Activated CD4-positive, alpha-beta T cell treated with anti-CD3 and anti-CD28 coated beads, Interleukin-2, amount 10 ng/mL, durations not matched to agents 7 days and 5 days (primary cell): ENCODE measurements at places on chromosomes 11 and 22. TPM values are rescaled to one million over a fixed set of nuclear protein-coding genes. Genes with fewer than 3 reads are reported as not detected.

Gene OR51B5
- not detected for total RNA-seq

Gene PRDM10
- 15.2 TPM for total RNA-seq

Gene GLYATL2
- total RNA-seq = not detected

Gene PRR33
- total RNA-seq = not detected

DNA sequence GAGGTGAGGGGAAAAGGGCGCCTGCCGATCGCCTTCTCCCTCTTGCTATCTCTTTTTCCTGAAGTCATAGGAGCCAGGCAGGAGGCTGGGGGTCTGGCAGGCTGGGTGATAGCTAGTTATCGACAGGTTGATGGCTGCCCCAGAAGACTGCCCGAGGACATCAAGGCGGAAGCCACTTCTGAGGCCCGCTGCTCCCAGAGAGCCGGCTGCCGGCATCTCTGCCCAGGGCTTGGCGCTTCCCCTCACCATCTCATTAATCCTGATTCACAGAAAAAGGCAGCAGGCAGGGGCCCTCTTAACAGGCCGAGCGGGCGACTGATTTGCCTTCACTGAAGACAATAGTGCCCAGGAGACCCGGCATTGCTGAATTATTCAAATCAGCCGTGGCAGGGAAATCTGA lies 124.2 kb downstream of the MIAT start:
- DNase-seq = no peak

GRCh38 chr11:20669820-20670684 lies 666 bp downstream of the NELL1 start:
- no peak for DNase-seq

DNA sequence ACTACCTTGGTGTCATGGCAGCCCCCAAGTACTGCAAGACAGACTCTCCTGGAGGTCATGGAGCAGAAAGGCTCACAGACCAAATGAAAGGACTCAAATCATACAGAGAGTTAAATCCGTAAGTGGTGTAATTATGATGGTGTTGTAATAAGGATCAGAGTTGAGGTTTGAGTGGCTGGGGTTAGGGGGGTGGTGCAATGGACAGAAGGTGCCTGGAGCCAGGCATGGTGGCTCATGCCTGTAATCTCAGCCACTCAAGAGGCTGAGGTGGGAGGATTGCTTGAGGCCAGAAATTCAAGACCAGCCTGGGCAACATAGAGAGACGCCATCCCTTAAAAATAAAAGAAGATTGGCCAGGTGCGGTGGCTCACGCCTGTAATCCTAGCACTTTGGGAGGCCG lies 18.7 kb downstream of the ART5 start:
- no peak for DNase-seq

DNA sequence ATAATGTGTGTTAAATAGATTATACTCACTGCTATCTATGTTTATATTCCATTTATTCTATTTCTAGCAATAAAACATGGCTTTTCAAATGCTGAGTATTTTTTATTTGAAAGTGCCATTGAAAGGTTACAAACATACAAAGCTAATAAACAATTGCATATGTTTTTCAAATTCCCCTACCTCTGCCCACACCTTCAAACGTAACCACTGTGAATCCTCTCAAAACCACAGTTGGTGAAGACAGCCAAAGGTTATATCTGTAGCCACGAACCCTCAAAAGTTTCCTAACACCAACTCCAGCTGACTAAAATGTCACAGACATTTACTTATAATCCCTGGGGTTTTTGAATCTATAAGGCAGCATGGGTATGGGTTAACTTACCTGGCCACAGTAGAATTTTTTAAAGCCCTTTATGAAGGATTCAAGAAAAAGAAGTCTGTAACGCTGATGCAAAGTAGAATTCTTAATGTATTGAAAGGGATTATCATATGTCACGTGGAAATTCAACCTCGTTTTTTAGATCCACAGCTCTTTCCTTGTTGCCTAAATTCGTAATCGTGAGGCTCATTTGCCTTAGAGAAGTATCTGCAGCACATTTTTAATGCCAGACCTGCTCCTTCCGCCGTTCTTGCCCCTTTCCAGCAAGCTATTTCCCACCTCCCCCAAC lies 122.5 kb upstream of the ZC3H12C start:
- DNase-seq = peak; percentile 38

GRCh38 chr22:25495285-25495684 lies 69.2 kb upstream of the GRK3 start:
- DNase-seq = no peak

DNA sequence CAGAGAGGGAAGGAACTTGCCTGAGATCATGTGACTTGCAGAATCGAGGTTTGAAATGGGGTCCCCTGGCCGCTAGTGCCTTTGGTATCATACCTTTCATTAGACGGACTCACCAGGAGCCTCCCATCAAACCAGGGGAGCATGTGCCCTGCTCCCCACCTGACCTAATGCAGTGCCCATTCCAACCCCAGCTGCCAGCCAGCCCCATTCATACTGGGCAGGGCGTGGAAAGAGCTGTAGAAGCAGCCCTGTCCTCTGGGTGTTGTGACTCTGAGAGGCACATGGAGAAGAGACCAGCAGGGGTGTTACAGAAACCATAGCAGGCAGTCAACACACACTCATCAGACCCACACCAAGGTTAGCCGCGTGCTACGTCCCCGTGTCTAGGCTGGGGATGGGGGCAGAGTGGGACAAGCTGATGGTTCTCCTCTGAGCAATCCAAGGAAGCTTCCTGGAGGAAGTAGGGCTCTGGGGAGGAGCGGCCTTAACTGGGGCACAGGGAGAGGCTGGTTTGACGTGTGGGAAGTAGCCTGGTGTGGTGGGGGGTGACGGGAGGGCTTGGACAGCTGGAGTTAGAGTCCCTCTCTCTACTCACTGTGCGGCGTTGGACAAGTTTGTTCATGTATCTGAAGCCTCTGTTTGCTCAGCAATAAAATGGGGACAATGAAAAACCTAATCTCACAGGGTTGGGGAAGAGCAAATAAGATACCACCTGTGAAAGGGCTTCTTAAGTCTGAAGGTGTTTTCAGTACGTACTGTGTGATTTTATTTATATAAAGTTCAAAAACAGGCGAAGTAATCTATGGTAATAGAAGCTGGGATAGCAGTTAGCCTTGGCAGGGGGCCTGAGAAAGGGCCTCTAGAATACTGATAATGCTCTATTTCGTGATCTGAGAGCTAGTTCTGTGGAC lies 14.0 kb downstream of the GRIK4 start:
- DNase-seq = no peak

DNA sequence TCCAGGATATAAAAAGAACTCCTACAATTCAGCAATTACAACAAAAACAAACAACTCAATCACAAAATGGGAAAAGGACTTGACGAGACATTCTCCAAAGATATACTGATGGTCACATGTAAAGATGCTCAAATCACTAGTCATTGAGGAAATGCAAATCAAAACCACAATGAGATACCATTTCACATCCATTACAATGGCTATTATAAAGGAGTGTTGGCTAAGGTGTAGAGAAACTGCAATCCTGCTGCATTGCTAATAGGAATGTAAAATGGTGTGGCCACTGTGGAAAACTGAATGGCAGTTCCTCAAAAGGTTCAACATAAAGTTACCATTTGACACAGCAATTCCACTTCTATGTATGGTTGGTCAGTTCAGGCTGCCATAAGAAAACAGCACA lies 11.8 kb upstream of the TBCEL start:
- DNase-seq = no peak

DNA sequence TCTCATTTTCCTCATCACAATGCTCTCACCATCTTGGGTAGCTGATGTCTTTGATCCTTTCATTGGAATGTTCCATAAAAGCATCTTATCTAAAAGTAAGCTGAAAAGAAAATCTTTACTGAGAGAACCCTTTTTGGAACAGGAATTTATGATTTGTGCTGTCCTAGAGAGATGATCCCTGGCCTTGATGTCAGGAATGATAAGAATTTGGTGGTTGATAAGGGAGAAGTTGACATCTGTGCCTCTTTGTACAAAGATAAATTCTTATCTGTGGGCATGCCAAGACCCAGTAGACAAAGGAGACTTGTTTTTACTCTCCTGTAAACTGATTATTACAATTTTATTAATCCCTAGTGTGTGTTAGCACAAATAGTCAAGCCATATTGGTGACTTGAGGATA lies 36.9 kb downstream of the NAALAD2 start:
- no peak for DNase-seq

DNA sequence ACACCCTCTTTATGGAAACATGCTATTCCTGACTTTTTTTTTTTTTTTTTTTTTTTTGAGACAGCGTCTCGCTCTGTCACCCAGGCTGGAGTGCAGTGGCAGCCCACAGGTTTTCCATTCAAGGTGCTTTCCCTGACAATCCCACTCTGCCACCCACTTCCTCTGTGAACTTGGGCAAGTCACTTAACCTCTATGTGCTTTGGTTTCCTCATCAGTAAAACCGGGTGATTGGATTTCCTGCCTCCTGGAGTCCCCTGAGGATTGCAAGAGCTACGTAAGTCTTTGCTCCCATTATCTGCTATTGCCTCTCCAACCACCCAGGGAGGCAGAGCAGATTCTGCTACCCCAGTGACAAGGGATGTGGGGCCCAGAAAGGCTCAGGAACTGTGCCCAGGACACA lies 54.1 kb downstream of the CELSR1 start:
- no peak for DNase-seq

- no peak for DNase-seq
These were observed 54.8 kb downstream of the LDLRAD3 start for GRCh38 chr11:35998634-35999033.

- DNase-seq = no peak
These were observed 72.3 kb downstream of the CABIN1 start for GRCh38 chr22:24083361-24083760.

GRCh38 chr11:94454301-94454700 lies 39.3 kb downstream of the MRE11 start:
- DNase-seq = no peak

DNA sequence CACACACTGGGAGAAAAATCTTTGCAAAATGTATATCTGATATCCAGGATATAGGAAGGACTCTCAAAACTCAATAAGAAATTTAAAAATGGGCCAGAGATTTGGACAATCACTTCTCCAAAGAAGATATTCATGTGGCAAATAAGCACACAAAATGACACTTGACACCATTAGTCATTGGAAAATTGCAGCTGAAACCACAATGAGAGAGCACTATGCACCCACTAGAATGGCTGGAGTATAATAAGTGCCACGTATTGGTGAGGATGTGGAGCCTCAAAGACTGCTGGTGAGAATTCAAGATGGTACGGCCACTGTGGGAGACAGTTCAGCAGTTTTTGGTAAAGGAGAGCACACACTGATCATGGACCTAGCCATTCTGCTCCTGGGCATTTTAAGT lies 12.8 kb upstream of the OSBPL5 start:
- no peak for DNase-seq

GRCh38 chr11:131483453-131483852 lies 113.0 kb downstream of the NTM start:
- no peak for DNase-seq

- DNase-seq = no peak
These were observed 3.7 kb downstream of the APOL2 start for GRCh38 chr22:36235585-36235984.

DNA sequence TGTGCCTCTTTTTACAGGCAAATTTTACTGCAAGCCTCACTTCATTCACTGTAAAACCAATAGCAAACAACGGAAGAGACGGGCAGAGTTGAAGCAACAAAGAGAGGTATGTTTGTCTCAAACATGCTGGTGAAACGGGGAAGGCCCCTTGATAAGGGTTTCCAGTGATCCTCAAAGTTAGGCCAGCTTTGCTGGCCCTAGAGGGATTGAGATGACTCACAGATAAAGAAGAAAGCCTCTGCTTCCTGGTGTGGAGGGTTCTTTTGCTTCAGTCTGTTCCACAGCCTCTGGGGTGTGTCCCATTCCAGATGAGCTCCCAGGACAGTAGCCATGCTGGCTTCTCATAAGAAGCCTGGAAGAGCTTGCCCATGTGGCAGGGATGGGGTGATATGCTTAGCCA lies 118.9 kb upstream of the PARVA start:
- DNase-seq = no peak

DNA sequence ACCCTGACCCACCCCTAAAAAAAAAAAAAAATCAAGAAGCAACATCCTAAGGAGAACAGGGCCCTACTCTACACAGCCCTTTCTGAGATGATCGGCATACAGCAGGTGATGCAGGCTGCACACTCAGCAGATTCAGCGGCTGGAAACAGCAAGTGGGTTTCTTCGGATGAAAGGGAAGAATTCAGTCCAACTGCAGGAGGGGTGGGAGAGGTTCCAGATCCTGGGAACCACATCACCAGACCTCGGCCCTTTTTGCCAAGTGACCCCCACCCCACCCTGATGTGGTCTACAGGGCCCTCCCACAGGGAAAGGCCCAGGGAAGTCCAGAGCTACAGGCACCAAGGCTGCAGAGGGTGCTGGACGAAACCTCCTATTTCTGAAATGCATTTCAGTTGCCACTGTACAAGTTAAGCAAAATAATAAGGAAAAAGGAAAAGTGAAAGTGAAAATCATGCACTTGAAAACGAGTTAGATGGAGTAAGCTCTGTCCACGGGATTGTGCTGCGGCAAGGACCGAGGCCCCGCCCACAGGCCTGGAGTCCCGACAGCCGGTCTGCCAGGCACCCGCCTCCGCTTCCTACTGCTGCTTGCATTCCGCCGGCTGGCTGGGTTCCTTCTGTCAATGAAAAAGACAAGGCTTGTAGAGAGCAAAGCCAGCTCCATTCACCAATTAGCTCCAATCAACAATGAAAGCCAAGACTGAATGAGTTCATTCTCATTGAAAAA lies 16.0 kb upstream of the PHLDA2 start:
- peak; percentile 69 for DNase-seq

- DNase-seq = no peak
These were observed 31.2 kb upstream of the CHORDC1 start for GRCh38 chr11:90254065-90254464.
